Stimulated activated CD8-positive, alpha-beta memory T cell treated with anti-CD3 and anti-CD28 coated beads, Interleukin-2, amount 100 ng/mL, for 1 hour (primary cell): ENCODE measurements at places on chromosomes 2 and 18.

GRCh38 chr18:70165936-70166335, 39.6 kb downstream of the RTTN start:
- no peak for DNase-seq

DNA sequence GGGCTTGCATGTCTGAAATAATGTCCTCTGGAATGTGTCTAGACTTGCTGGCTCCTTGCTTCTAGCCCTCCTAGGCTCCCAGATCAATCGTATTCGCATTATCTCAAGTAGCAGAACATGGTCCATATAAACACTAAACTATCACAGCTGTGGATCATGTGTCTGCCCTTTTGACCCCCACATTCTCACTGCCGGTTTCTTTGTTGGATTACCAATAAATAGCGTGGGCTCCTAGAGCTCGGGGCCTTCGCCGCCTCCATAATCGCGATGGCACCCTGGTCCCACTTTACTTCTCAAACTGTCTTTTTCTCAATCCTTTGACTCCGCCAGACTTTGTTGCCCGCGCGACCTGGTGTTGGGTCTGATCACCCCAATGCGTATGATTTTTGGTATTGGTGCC, 6.3 kb upstream of the SCYGR8 start:
- DNase-seq = no peak

DNA sequence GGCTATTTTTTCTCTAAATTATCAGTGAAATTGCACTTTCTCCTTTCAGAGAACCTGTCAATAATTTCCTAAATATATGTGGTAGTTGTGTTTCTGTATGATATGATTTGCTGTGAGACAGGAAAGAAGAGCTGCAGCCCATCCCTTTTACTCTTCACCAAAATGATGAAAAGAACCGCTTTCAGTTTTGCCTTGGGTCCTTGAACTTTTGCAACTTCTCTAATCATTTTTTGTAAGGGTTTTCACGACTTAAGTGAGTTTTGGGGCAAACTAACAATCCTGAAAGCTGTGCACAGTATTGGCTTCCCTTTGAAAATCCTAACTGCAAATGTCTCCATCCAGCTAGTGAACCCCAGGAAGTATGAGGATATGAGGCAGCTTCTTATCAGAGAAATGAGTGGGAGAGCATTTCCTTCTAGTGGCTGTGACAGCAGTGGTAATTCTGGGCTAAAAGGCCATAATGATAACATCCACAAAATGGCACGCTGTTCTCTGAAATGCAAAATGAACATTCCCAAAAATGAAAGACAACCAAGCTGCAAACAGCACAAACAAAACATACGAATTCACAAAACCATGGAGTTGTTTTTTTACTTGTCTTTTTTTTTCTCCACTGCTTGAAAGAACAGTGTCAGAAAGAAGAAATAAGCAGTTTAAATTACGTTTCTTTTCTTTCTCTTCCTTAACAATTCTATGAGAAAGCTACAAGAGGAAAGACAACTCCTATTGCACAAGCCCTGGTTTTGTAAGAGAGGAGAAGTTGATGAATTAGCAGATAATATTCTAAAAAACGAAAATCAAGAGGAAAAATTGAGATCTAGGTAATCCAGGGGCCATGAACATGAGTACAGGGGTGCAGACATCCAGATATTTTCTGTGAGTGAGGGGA, 1291.6 kb upstream of the ZEB2 start:
- DNase-seq = no peak

GRCh38 chr2:4965556-4966320, 726.4 kb upstream of the SOX11 start:
- DNase-seq = no peak

GRCh38 chr18:8980496-8980895, 122.0 kb upstream of the NDUFV2 start:
- no peak for DNase-seq

GRCh38 chr18:26654616-26655524, 106.5 kb upstream of the KCTD1 start:
- no peak for DNase-seq

GRCh38 chr2:36824273-36824672, 127.8 kb downstream of the VIT start:
- DNase-seq = no peak

- no peak for DNase-seq
Observed at GRCh38 chr18:49274188-49274714, 186.2 kb downstream of the DYM start.

DNA sequence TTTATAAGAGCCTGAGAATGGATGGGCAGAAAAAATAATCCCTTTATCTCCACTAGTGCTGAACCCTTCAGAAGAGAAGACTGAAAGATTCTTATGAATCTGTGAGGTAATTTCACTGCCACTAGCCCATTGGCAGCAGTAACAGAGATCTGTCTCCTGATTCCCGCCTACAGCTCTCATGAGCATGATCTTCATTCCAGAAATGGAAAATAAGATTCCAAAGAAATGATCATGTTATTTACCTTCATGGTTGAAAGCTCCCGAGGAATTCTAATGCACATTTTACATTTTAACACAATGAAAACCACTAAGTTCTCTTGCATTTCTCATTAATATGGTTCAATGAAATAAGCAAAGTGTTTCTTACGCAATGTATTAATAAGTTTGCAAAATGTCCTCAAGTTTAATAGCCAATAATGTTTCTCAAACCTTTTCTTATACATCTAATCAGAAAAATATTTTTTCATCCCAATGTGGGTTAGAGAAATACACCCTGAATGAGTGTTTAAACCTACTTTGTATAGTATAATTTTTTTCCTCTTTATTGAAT, 905.6 kb downstream of the TMEM182 start:
- no peak for DNase-seq

DNA sequence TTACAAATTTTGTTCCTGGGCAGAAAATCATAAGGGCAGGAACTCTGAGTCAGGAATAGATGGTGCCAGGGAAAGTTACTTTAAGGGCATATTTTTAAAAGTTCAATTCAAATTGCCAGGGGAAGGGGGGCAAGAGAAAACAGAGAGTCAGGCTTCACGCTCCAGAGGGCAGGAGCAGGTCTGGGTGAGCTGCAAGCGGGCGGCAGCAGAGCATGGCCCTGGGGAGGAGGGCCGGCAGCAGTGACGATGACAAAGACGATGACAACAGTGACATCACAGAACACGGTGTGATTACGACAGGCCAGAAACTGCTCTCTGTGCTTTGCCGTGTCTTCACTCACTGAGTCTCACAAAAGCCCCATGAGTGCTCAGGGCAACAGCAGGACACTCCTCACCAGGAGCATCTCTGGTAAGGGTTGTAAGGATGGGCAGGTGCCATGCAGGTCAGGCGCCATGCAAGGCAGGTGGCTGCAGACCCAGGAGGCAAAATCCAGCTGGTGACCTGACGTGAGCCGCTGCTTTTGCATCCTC, 23.3 kb downstream of the CHST10 start:
- DNase-seq = no peak

DNA sequence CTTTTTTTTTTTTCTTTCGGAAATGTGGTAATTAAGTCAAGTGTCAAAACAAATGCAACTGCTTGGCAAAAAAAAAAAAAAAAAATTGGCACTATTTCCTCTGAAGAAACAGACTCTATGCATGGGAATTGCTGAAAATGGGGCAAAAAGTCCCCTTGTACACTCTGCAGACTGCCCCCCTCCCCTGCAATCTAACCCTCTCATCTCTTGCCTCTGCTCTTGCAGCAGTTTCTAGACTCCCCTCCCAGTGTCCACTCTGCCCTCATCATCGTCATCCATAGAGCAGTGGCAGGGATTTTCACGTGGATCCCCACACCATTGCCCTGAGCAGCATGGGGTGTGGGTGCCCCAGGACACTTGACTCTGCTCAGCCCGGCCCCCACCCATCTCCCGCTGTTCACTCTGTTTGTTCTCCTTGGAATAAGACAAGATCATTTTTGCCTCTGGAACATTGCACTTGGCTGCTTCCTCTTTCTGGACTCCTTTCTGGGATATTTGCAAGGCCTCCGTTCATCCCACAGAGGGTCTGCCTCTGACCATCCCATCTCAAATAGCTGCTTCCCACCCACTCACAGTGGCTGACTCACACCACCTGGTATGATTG, 213.9 kb downstream of the ACKR3 start:
- DNase-seq = no peak

- DNase-seq = no peak
Observed at GRCh38 chr2:42133771-42134195, 35.4 kb upstream of the EML4 start.

GRCh38 chr2:56801770-56802169, 618.0 kb downstream of the CCDC85A start:
- no peak for DNase-seq

GRCh38 chr2:179180242-179180641, 84.4 kb downstream of the SESTD1 start:
- no peak for DNase-seq

GRCh38 chr18:78518805-78519204, 460.8 kb upstream of the SALL3 start:
- DNase-seq = no peak

DNA sequence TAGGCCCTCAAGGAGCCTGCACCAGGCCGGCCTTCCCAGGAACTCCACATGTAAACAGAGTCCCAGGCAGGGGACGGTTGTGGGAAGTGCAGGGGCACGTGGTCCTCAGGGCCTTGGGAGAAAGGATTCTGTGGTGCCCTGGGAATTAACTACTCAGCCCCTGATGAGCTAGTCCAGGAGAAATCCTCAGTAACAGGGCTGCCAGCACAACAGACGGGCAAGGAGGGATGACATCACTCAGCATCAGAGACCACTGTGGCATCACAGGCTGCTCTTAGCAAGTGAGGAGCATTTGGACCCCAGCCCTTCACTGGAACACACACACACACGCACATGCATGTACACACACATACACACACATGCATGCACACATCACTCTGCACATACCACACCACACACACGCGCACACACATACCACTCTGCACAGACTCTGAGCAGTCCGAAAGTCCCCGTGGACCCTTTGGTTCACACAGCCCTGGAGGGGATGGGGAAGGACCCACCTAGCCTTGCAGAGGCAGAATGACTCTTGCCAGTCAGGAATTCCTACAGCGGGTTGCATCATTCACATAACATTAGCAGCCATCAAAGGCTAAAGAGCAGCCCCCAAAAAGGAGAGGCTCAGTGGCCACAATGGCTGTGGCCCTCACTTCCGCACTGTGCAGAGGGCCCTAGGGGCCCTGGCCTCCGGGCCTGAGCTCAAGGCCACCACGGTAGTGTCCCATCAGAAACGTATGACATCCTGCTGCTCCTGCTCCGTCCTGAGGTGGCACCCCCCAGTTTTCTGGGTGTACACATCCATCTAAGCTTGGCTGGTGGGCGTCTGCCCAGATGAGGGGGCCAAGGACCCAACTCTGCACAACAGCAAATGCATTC, 1.9 kb upstream of the NMUR1 start:
- no peak for DNase-seq

DNA sequence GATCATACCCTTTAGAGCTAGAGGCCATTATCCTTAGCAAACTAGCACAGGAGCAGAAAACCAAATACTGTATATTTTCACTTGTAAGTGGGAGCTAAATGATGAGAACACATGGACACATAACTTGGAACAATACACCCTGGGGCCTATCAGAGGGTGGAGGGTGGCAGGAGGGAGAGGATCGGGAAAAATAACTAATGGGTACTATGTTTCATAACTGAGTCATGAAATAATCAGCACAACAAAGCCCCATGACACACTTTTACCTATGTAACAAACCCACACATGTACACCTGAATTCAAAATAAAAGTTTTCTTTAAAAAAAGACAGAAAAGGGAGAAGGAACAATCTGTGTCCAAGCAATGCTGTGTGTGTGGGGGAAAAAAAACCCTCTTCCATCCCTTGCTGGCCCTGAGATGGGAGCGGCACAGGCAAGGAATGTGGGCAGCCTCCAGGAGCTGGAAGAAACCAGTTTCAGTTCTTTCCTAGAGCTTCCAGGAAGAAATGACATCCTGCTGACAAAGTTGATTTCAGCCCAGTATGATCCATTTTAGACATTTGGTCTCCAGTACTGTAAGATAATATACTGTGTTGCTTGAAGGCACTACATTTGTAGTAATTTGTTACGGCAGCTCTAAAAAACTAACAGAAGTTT, 458.7 kb upstream of the CNTNAP5 start:
- no peak for DNase-seq

GRCh38 chr2:135451966-135452365, 79.1 kb downstream of the ZRANB3 start:
- no peak for DNase-seq

DNA sequence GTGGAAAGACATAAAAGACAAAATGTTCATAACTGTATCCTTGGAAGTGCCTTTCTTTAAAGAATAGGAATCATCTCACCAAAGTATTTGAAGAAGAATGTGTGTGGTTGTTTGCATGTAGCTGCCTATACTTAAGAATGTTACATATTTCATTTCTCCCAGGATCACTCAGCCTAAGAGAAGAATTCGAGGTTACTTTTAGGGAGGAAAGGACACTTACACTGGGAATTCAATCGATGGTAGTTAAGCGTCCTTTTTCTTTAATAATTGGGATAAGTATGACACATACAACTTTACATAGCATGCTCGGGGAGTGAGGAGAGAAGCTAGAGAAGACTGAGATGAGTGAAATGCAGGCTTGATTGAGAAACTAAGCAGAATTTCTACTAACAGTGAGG, 22.0 kb upstream of the CYP1B1 start:
- no peak for DNase-seq

GRCh38 chr18:79926306-79926705, 25.1 kb downstream of the SLC66A2 start:
- no peak for DNase-seq

DNA sequence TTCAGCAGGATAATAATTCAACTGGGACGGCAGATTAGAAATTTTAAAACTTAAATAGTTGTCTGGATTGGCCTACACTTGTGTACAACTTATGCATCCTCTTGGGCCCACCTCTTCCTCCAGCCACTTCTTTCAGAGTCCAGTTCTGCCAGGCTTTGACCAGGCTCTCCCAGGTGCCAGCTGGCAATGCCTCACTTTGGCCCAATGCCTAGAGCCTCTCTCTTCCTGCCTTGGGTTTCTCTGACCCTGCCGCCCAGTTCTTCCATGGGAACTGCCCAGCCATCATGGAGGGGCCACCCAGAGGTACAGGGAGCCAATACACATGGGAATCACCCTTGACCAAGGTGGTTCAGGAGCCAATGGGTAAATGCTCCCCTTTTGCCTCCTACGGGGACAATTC, 135.5 kb downstream of the IRS1 start:
- no peak for DNase-seq

DNA sequence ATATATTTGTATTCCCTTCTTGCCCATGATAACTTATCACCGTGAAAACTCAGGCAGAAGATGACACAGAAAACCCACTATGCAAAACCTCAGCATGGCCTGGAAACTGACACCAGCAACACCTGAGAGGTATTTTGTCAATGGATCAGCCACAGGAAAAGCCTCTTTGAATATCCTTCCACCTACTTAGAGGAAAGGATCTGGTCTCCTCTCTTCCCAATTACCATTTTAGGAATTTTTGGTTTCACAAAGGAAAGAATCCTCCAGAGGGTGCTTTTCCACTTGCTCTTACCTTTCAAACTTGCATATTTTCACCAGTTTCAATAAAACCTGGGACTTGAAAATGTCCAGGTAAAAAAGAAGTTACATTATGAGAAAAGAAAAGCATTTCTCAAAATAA, 20.0 kb upstream of the MEIS1 start:
- DNase-seq = no peak
